Astrocyte (in vitro differentiated cells and primary cell): ENCODE measurements at places on chromosomes 1 and 21. TPM values are rescaled to one million over a fixed set of nuclear protein-coding genes. Genes with fewer than 3 reads are reported as not detected.

- H3K36me3 ChIP-seq: no peaks in the 10 kb centered on the region
- H3K27me3 ChIP-seq: no peaks in the 10 kb centered on the region
- DNase-seq: no peak
- no peak overlapping the region for H3K4me3 ChIP-seq
Measured at GRCh38 chr21:22019766-22020165, 1021.6 kb downstream of the NCAM2 start.

DNA sequence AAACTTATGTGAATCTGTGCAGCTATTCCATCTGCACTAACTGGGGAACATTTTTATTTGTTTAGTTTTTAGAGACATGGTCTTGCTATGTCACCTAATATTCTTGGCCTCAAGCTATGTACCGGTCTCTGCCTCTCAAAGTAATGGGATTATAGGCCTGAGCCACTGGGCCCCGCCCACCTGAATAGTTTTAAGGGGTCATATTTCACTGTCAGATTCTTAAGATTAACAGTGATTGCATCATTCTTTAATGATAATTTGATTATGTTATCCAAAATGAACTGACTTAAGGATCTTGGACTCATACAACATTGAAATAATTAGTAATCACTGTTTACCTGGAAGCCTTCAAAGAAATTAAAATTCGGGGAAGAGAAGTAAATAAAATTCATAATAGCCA is 12.6 kb upstream of the KLF18 start:
- no peak overlapping the region for H3K27ac ChIP-seq
- peaks cover 3% of the 10 kb centered on the region for H3K4me1 ChIP-seq
- no peaks in the 10 kb centered on the region for H3K36me3 ChIP-seq
- H3K4me3 ChIP-seq: no peak overlapping the region
- peaks cover 18% of the 10 kb centered on the region for H3K27me3 ChIP-seq

- peaks cover 4% of the 10 kb centered on the region for H3K27me3 ChIP-seq
- H3K4me1 ChIP-seq: no peaks in the 10 kb centered on the region
- no peak overlapping the region for H3K4me3 ChIP-seq
- no peaks in the 10 kb centered on the region for H3K36me3 ChIP-seq
- no peak for DNase-seq
- H3K27ac ChIP-seq: no peak overlapping the region
Measured at GRCh38 chr1:228802386-228803220, 67.3 kb downstream of the RHOU start.

IL20 gene
- total RNA-seq: not detected in 2 replicates

DNA sequence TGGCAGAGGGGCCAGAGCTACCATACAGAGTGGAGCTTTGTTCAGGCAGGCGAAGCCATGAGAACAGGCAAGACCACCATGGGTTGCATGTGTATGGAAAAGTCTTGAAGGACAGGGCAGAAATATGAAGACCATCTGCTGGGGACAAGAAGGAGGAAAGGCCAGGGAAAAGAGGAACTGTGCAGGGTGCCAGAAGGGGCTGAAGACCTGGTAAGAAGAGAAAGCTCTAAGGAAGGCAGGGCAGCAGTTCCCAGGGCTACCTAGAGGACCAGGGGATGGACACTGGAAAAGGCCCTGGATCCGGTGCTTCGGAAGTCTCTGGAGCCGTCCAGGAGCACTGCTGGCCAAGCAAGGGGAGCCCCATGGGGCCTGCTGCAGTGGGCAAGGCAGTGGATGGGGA is 43.4 kb downstream of the PKP1 start:
- H3K4me3 ChIP-seq: no peak overlapping the region
- peaks cover 11% of the 10 kb centered on the region for H3K27me3 ChIP-seq
- H3K27ac ChIP-seq: no peak overlapping the region
- H3K4me1 ChIP-seq: peaks cover 6% of the 10 kb centered on the region
- H3K36me3 ChIP-seq: no peaks in the 10 kb centered on the region

DNA sequence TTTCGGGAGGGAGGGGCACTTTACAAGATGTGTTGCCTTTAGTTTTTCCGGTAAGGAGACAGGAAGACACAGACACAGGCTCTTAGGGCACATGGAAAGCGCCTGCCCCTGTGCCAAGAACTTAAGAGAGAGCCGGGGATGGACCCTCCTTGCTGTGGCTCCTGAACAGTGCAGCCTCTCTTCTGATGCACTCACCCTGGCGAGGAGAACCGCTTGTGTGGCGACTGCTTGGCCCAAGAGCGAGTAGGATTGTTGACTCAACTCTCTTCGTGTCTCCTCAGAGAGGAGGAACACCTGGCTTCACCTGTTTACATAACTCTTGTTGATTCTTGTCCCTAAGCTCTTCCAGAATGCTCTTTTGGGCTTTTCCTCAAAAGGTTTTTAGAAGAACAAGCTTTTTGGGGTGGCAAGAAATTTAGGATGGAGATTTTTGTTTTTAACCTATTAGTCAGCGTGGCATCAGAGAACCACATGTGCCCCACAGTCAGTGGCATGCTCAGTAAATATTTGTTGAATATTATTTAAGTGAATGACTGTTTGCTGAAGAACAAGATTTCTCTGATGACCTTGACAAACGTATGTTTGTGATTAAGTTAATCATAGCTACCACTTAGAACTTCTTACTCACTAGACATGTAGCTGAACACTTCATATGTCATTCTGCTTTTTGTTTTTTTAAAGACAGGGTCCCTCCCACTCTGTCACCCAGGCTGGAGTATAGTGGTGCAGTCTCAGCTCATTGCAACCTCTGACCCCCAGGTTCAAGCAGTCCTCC is 60.6 kb downstream of the NFIA start:
- no peak overlapping the region for H3K27ac ChIP-seq
- no peaks in the 10 kb centered on the region for H3K27me3 ChIP-seq
- no peaks in the 10 kb centered on the region for H3K36me3 ChIP-seq
- H3K4me3 ChIP-seq: no peak overlapping the region
- no peak for DNase-seq

PPT1 gene
- total RNA-seq: 33.1 and 37.0 TPM in 2 replicates

DNA sequence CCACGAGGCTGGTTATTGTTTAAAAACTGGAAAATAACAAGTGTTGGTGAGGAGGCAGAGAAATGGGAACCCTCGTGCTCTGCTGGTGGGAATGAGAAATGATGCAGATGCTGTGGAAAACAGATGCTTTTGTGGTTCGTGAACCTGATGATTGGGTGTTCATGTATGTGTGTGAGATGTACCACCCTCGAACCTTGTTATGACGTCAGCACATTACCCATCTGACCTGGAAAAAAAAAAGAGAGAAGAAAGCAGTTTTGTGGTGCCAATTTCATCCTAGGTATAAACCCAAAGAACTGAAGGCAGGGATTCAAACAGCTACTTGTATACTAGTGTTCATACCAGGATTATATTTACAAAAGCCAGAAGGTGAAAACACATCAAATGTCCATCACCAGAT is 6.4 kb upstream of the CFAP107 start:
- H3K4me3 ChIP-seq: no peak overlapping the region
- H3K27ac ChIP-seq: no peak overlapping the region
- no peaks in the 10 kb centered on the region for H3K36me3 ChIP-seq
- no peak for DNase-seq

PM20D1 gene
- not detected in 2 replicates for total RNA-seq

GRCh38 chr1:76868916-76869315 is 1.6 kb downstream of the ST6GALNAC5 start:
- DNase-seq: no peak
- peak overlapping the region; percentile 75 for H3K4me3 ChIP-seq
- no peak overlapping the region for H3K27ac ChIP-seq
- H3K4me1 ChIP-seq: peaks cover 11% of the 10 kb centered on the region
- H3K36me3 ChIP-seq: no peaks in the 10 kb centered on the region

GRCh38 chr1:219476716-219477115 is 136.2 kb downstream of the ZC3H11B start:
- H3K27ac ChIP-seq: no peak overlapping the region
- H3K36me3 ChIP-seq: no peaks in the 10 kb centered on the region
- H3K27me3 ChIP-seq: no peaks in the 10 kb centered on the region
- H3K4me1 ChIP-seq: no peaks in the 10 kb centered on the region
- H3K4me3 ChIP-seq: no peak overlapping the region

SGIP1 gene
- 4.4 and 8.8 TPM in 2 replicates for total RNA-seq

DNA sequence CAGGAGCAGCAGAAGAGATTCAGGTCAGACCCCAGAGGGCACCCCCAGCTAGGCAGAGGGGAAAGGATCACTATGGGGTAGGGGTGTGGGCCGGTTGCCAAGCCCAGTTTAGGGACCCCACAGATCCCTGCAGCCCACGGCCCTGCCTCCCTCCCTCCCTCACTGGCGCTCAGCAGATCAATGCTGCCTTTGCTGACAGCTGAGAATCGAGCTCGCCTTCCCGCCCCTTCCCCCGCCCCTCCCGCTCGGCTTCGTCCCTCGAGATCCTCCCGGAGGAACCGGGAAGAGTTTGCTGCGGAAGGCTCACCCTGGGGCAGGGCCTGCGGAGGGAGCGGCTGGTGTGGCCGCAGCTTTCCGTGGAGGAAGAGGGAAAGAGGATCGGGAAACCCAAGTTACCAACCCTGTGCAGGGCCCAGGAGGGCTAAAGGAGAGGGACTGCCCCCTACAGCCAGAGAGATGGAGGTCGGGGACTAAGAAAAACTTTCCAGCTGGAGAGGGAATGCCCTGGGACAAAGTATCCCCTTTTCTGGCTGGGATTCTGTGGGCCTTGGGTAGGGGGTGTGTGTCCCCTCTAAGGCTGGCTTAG is 1.1 kb upstream of the KCNQ4 start:
- H3K4me3 ChIP-seq: no peak overlapping the region
- peaks cover 3% of the 10 kb centered on the region for H3K4me1 ChIP-seq
- no peak for DNase-seq
- no peak overlapping the region for H3K27ac ChIP-seq
- no peaks in the 10 kb centered on the region for H3K36me3 ChIP-seq

- no peak overlapping the region for H3K4me3 ChIP-seq
- DNase-seq: peak; percentile 31
- H3K27ac ChIP-seq: no peak overlapping the region
- H3K36me3 ChIP-seq: no peaks in the 10 kb centered on the region
- H3K27me3 ChIP-seq: no peaks in the 10 kb centered on the region
- no peaks in the 10 kb centered on the region for H3K4me1 ChIP-seq
Measured at GRCh38 chr1:74818661-74819456, 85.9 kb downstream of the TYW3 start.

- H3K36me3 ChIP-seq: no peaks in the 10 kb centered on the region
- H3K27me3 ChIP-seq: no peaks in the 10 kb centered on the region
- H3K27ac ChIP-seq: no peak overlapping the region
- DNase-seq: peak; percentile 19
Measured at GRCh38 chr1:239247285-239247684, 139.1 kb upstream of the CHRM3 start.

DNA sequence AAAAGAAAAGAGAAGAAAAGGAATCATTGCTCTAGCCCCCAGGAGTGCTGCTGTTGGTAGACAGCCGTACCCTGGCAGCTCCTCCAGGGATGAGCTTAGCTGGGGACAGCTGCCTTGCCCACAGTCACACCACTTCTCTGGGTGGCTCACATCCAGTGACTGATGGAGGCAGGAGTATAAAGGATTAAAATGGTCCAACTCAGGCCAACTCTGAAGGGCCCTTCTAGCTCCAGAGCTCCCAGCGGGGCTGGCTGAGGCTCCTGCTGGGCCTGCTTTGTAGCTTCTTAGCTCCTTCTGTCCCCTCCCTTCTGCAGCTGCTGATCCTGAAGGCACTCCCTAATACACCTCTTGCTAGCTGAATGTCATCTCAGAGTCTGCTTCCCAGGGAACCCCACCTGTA is 4.4 kb downstream of the CITED4 start:
- H3K4me1 ChIP-seq: no peaks in the 10 kb centered on the region
- no peaks in the 10 kb centered on the region for H3K36me3 ChIP-seq
- H3K27ac ChIP-seq: no peak overlapping the region
- H3K27me3 ChIP-seq: no peaks in the 10 kb centered on the region
- no peak for DNase-seq
- H3K4me3 ChIP-seq: no peak overlapping the region

GRCh38 chr1:33255347-33256220 is 708 bp upstream of the ZNF362 start:
- H3K27me3 ChIP-seq: peaks cover 9% of the 10 kb centered on the region
- peaks cover 3% of the 10 kb centered on the region for H3K36me3 ChIP-seq
- H3K27ac ChIP-seq: peak overlapping the region; percentile 2
- DNase-seq: peak; percentile 32
- H3K4me1 ChIP-seq: peaks cover 10% of the 10 kb centered on the region

OR2M3 gene
- total RNA-seq: not detected in 2 replicates

CLCA1 gene
- not detected in 2 replicates for total RNA-seq

DNA sequence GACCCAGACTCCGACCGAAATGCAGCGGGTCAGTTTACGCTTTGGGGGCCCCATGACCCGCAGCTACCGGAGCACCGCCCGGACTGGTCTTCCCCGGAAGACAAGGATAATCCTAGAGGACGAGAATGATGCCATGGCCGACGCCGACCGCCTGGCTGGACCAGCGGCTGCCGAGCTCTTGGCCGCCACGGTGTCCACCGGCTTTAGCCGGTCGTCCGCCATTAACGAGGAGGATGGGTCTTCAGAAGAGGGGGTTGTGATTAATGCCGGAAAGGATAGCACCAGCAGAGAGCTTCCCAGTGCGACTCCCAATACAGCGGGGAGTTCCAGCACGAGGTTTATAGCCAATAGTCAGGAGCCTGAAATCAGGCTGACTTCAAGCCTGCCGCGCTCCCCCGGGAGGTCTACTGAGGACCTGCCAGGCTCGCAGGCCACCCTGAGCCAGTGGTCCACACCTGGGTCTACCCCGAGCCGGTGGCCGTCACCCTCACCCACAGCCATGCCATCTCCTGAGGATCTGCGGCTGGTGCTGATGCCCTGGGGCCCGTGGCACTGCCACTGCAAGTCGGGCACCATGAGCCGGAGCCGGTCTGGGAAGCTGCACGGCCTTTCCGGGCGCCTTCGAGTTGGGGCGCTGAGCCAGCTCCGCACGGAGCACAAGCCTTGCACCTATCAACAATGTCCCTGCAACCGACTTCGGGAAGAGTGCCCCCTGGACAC is 534 bp downstream of the C1orf56 start:
- H3K27me3 ChIP-seq: no peaks in the 10 kb centered on the region
- peaks cover 11% of the 10 kb centered on the region for H3K4me1 ChIP-seq
- H3K36me3 ChIP-seq: peaks cover 20% of the 10 kb centered on the region
- H3K27ac ChIP-seq: peak overlapping the region; percentile 57

GRCh38 chr21:41080485-41081121 is 87.4 kb upstream of the BACE2 start:
- no peaks in the 10 kb centered on the region for H3K4me1 ChIP-seq
- no peaks in the 10 kb centered on the region for H3K36me3 ChIP-seq
- no peak overlapping the region for H3K27ac ChIP-seq
- DNase-seq: no peak
- H3K4me3 ChIP-seq: no peak overlapping the region

DNA sequence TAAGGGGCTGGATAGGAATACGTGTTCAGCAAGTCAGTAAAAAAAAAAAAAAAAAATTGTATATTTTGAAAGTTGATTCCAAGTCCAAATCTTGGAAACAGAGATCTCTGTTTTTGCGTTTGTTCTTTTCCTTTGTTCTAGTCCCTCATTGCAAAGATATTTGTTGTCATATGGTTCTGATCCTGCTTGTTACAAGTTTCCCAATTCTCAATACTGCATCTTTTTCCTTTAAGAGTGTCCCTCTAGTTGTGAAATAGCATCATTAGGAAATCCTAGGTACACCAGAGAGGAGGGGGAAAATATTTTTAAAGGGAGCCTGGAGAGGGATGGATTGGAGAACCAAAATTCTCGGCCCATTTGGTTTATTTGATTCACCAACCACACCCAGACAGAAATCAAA is 152.2 kb upstream of the C1orf105 start:
- H3K27ac ChIP-seq: no peak overlapping the region
- no peak for DNase-seq
- H3K4me1 ChIP-seq: peaks cover 6% of the 10 kb centered on the region
- H3K27me3 ChIP-seq: no peaks in the 10 kb centered on the region
- H3K36me3 ChIP-seq: no peaks in the 10 kb centered on the region
- H3K4me3 ChIP-seq: no peak overlapping the region

KRTAP10-7 gene
- not detected in 2 replicates for total RNA-seq

MCOLN3 gene
- 0.41 and 0.75 TPM in 2 replicates for total RNA-seq

GRCh38 chr1:29586991-29587745 is 350.8 kb downstream of the PTPRU start:
- no peaks in the 10 kb centered on the region for H3K27me3 ChIP-seq
- DNase-seq: peak; percentile 55
- no peak overlapping the region for H3K27ac ChIP-seq
- no peak overlapping the region for H3K4me3 ChIP-seq
- peaks cover 10% of the 10 kb centered on the region for H3K4me1 ChIP-seq

DSCAM gene
- total RNA-seq: 0.17 and 0.18 TPM in 2 replicates
